ENCODE measurements at places on chromosomes 1 and 21.

DNA sequence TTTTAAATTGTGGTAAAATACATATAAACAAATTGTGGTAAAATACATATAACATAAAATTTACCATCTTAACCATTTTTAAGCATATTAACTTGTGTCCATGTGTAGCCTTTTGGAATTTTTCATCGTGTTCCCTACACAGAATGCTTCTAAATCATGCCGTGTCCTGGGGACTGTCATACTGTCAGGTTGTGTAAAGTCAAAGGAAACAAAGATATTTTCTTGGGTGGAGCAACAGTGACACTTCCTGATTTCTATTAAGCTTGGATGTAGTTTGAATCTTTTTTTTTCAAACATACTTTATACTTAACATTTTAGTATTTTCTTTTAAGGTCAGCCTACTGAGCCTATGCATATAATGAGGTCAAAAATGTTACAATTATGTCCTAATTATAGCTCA, 32.3 kb downstream of the DOP1B start:
- DNase-seq, result no peak

GRCh38 chr1:52195161-52195560, 53.3 kb downstream of the ZFYVE9 start:
- peak; percentile 67 for DNase-seq

GRCh38 chr1:168098534-168099320, 38.0 kb downstream of the GPR161 start:
- peak; percentile 16 for DNase-seq

DNA sequence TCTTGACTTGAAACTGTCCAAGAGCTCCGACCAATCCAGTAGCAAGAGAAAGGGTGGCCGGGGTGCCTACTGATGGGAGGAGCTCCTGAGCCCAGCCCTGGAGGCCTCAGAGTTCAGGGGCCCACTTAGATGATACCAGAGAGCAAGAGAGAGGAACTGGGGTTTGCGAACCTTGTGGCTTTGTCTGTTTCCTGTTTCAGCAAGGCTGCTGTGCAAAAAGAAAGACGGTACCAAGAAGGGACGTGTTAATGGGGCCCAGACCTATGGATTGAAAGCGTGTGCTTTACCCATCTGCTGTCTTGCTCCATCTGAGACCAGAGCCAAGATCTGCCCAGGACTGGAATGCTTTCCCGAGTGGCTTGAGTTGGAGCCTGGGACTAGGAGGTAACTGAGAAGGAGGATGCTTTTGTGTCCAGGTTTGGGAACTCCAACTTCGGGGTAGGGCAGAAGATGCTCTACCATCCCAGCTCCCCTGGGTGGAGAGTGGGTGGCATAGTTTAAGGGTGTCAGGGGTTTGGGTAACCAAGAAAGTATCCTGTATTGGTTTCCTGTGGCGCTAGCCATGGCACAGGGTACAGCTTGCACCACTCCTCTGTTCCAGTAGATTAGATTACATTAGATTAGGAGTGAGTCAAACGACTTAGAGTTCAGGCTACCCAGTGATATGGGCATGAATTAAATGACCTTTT, at the start of gene TRAF3IP3:
TSS of gene TRAF3IP3 (plus strand) at position 128 of the 689 bp plus-strand sequence. CDS start 3,987 bp downstream, outside the sequence.
- DNase-seq, result no peak

GRCh38 chr1:162859191-162859590, 1.8 kb downstream of the CCDC190 start:
- DNase-seq, result no peak

DNA sequence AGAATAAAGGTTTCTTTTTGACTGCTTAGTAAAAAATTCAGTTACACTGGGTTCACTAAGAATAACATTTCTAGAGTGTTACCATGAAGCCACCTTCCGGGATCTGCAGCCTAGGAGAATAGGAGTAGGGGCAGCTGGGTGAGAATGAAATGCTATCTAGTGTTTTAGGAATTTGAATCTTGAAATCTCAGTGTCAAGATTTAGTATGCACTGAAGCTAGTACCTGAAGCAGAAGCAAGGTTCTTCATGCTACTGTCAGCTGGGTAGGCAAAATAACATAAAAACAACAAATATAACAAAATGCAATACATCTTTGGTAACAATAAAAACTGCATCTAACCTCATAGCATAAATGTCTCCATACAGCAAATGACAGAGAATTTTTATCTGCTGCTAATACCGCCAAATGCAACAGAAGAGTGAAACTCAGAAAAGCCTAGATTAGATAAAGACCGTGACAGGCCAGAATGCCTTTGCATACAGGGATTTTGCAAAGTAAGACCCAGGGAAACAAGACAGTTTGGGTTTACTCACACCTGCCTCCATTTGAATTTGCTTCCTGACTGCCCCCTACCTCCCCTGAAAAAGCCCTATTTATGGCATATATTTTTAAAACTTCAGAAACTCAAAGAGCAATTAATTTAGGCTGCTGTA, 58.2 kb downstream of the GADD45A start:
- no peak for DNase-seq

DNA sequence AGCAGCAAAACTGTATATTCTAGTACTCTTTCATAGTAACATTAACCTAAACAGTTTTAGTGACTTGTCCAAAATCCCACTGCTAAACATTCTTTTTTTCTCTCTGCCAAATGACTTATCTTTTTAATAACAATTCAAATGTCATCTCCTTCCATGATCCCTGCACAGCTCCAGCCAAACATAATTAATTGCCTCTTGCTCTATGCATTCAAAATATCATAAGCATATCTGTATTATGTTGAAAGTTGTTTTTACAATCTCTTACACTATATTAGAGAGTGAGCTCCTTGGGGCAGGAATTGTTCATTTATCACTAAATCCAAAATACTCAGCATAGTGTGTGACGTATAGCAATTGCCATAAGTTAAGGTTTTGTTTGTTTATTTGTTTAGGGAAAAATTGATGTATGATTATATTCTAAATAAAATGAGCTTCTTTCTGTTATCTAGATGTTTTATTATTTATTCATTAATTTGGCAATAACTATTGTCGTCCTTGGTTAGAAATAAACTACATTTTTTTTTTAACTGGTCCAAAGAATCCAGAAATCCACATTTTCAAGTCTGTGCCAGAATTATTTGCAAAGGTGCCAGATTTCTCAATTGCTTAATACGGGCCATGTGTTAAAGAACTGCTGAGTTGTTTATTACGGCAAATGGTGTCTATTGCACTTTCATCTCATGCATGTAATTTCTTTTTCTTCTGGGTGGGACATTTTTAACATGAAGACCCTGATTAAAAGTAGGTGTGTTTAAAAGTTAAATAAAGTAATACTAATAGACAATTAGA, 577.2 kb upstream of the ZRANB2 start:
- DNase-seq, result no peak

DNA sequence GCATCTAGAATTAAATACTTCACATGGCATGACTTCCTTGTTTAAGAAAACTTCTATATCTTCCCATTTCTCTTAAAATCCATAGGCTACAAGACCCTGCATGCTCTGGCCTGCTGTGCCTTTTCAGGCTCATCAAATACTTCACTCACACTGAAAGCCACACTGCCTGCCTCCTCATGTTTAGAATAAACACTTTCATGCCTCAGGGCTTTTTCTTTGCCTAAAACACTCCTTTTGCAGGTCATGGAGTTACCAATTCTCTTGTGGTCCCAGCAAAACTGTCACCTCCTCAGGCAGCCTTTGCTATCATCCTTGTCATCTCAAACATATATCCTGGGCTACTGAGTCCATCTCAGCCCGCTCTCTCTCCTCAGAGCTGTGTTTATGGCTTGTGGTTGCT, 5.5 kb downstream of the SGIP1 start:
- no peak for DNase-seq

GRCh38 chr1:3402258-3403010, 52.0 kb upstream of the ARHGEF16 start:
- peak; percentile 22 for DNase-seq

DNA sequence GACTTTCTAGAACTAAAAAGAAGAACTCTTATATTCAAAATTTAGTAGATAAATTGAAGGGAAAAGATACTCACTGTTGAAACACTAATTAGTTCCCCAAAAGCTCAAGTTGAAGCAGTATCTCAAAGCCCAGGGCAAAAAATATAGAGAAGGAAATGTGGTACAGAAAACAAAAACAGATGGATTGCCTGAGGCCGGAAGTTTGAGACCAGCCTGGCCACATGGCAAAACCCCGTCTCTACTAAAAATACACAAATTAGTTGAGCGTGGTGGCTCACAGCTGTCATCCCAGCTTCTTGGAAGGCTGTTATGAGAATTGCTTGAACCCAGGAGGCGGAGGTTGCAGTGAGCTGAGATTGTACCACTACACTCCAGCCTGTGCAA, 36.0 kb downstream of the FAM177B start:
- DNase-seq, result no peak

- DNase-seq, result no peak
Observed at GRCh38 chr1:56380531-56380930, 198.8 kb downstream of the PLPP3 start.

GRCh38 chr1:212515329-212515760, 82.6 kb downstream of the NENF start:
- DNase-seq, result no peak

DNA sequence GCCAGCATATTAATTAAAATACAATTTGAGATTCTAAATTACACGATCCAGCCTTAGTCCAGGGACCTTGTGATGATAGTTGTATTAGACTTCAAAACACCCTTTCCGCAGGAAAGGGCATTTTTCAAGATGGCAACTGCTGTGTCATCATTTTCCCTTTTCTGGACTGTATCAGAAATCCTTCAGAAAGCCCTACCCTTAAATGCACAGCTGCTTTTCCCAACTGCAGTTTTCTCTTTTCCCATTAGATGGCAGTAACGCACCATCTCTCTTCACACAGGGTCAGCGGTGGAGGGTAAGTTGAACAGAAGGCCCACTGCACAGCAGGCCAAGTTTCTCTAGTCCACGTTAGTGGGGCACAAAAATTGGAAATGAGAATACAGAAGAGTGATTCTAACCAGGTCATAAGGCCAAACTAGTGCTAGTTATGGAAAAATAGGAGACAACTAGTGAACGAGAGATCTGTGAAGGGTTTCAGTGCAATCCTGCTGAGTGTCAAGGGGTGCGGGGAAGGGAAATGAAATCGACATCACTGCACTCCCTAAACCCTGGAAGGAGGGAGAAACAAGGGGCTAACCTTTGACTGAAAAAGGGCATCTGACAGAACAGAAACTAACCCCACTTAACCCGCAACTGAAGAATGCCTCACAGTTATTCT, 22.1 kb upstream of the TDRD10 start:
- DNase-seq, result peak; percentile 65

- DNase-seq, result no peak
Observed at GRCh38 chr1:34266127-34266951, 89.6 kb downstream of the C1orf94 start.

- DNase-seq, result no peak
Observed at GRCh38 chr1:32925403-32926162, 24.4 kb upstream of the TMEM54 start.

- DNase-seq, result no peak
Observed at GRCh38 chr1:90807329-90807728, 90.2 kb upstream of the BARHL2 start.

GRCh38 chr1:185980891-185981290, 246.7 kb downstream of the HMCN1 start:
- DNase-seq, result no peak

- no peak for DNase-seq
Observed at GRCh38 chr1:9238134-9238533, 3.6 kb downstream of the H6PD start.

- DNase-seq, result no peak
Observed at GRCh38 chr1:234691567-234691966, 81.6 kb upstream of the IRF2BP2 start.

GRCh38 chr1:105608713-105609112, 1447.8 kb upstream of the PRMT6 start:
- peak; percentile 12 for DNase-seq

DNA sequence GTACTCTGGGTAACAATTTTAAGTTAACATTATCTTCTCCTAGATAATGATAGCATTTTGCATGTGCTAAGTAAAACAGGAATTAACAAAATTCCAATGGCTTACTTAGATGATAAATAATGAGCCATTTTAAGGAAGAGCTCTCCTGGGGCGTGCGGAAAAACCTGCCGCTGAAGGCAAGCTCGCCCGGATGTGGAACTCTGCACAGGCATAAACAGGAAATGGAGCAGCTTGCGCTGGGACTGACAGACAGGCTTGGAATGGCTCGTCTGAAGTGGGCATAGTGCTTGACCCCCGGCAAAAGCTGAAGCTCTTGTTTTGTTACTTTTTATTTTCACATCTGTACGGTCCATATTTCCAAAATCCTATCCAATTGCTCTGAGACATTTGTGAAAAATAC, 169.2 kb downstream of the ZNF281 start:
- DNase-seq, result no peak

DNA sequence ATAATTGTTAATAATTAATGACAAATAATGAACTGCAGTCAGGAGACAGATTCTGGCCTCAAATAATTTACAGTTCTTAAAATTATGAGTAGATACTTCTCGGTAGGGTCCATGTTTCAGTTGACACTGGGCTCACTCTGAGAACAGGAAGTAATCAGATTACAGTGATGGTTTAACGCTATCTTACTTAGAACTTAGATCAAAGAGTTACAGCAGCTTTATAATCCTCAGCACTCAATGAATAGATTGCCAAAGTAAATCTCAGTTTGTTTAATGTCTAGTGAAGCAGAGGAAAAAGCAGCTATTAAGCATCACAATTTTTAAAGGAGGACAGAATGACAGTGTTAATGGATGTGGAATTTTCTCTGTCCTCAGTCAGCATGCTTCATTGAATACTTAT, 79.6 kb downstream of the PDE4B start:
- DNase-seq, result no peak

GRCh38 chr1:36352125-36352909, 28.9 kb upstream of the EVA1B start:
- peak; percentile 29 for DNase-seq

DNA sequence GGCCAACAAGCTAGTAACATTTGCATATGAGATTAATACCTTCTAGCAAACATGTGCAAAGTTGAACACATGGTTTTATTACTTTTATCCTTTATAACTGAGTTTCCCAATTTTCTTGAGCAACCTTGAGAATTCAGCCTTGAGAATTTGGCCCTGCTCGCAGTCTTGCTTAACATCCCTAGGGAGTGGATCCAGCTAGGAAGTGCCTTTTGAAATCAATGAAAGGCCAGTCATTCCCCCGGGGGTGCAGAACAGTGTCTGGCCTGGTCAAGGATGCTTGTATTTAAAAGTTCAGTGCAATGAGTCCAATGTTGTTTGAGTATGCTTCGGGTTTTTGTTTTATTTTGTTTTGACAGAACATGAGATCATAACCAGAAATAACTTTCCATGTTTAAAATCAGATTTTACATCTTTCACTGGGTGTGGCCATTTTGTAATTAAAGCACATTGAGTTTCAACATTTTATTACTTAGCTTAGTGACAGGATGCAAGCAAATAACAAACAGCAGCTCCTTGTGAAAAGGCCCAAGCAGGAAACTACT, 16.7 kb downstream of the PALMD start:
- DNase-seq, result peak; percentile 95

- peak; percentile 59 for DNase-seq
Observed at GRCh38 chr1:204791453-204792353, 79.0 kb upstream of the NFASC start.

GRCh38 chr1:29548091-29548490, 311.8 kb downstream of the PTPRU start:
- no peak for DNase-seq

GRCh38 chr21:43328958-43329691, 97.8 kb downstream of the SIK1 start:
- DNase-seq, result no peak

Data from PC-9 (cell line).